MG63 (cell line): ENCODE measurements at places on chromosomes 7 and 10. TPM values are rescaled to one million over a fixed set of nuclear protein-coding genes. Genes with fewer than 3 reads are reported as not detected.

- no peak for DNase-seq
Observed at GRCh38 chr10:91054325-91054724, 133.4 kb upstream of the ANKRD1 start.

- no peak for DNase-seq
Observed at GRCh38 chr7:106116161-106116704, 4.1 kb upstream of the SYPL1 start.

DNA sequence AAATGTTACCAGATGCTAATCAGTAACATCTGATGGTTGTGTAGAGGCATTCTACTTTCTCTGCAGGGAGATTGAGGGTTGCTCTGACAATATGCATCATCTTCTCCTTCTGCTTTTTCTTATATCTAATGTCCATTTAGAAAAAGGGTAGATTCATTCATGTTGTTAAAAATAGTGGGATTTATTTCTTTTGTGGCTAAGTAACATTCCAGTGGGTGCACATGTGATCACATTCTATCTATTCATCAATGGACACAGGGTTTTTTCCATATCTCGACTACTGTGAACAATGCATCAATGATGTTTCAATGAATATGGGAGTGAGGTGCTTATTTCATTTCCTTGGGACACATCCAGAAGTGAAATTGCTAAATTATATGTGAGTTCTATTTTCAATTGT, 103.9 kb downstream of the CRPPA start:
- DNase-seq = no peak

The ST8SIA6 gene
- total RNA-seq = not detected in 2 replicates
